ENCODE measurements at places on chromosomes 7 and 10.
A peak's percentile ranks its signal among the peaks of the same experiment; 100 is the strongest.

DNA sequence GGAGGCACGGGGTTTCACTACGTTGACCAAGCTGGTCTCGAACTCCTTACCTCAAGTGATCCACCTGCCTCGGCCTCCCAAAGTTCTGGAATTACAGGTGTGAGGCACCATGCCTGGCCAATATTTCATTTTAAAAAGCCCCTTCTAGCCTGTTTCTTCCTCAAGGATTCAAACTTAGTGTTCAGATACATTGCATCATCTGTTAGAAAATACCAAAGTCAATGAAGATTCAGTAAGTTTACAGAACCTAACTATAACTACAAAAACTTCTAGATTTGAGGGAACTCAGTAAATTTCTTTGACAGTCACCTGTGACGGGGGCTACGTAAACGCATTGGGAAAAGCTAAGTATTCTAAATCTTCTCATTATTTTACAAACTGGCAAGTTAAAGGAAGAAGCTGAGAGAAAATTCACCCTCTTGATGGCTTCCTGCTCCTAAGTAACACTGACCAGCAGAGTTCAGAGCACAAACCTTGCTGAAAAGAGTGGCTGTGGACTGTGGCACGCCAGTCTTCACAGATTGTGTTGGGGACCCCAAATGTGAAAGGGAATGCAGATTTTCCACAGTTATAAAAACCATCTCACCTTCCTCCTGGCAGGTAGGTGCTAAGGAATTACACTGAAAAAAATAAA lies 162.2 kb downstream of the PKD1L1 start:
- no peak overlapping the region for H3K4me3 ChIP-seq
- H3K27ac ChIP-seq = no peak overlapping the region
- H3K27me3 ChIP-seq = peaks cover 1% of the 10 kb centered on the region
- H3K36me3 ChIP-seq = no peaks in the 10 kb centered on the region
- DNase-seq = no peak
- H3K4me1 ChIP-seq = no peaks in the 10 kb centered on the region

DNA sequence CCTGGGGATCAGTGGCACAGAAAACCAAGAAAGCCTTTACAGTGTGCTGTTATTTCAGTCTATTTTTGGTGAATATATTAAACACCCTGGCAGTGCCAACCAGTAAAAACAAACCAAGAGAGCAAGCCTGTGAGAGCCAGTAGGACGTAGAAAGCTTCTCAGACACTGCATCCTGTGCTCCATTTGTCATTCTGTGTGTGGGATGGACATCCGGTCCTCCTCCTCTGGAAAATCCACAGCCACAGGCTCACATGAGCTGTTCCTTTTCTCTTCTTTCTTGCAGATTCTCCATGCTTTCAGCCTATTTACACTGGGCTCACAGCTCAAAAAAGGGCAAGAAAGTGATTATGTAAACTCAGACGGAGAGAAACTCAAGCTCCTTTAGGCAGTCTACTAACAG lies 119.7 kb upstream of the YAE1 start:
- H3K4me1 ChIP-seq = no peaks in the 10 kb centered on the region
- DNase-seq = no peak
- peaks cover 13% of the 10 kb centered on the region for H3K27me3 ChIP-seq
- H3K4me3 ChIP-seq = no peak overlapping the region
- H3K27ac ChIP-seq = no peak overlapping the region
- no peaks in the 10 kb centered on the region for H3K36me3 ChIP-seq

DNA sequence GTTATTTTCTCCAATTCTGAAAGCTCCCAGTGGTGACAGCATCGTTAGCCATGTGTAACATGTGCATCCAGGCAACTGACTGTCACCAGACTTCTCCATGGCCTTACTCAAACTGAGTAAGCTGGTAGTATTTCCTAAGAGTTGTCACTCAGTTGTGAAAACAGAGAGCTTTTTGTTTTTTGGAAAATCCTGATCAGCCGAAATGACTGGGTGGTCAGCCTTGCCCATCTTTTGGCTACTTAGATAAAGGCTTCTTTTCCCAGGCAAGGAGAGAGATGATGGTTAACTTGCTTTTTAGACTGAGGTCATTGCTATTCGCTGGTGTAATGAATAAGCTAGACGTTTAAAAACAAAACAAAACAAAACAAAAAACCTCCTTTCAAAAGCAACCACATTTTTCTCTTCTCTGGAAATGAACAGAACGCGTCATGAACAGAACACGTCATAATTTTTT lies 159.5 kb upstream of the KLF14 start:
- peaks cover 48% of the 10 kb centered on the region for H3K4me1 ChIP-seq
- peaks cover 3% of the 10 kb centered on the region for H3K36me3 ChIP-seq
- H3K27me3 ChIP-seq = no peaks in the 10 kb centered on the region
- no peak for DNase-seq

DNA sequence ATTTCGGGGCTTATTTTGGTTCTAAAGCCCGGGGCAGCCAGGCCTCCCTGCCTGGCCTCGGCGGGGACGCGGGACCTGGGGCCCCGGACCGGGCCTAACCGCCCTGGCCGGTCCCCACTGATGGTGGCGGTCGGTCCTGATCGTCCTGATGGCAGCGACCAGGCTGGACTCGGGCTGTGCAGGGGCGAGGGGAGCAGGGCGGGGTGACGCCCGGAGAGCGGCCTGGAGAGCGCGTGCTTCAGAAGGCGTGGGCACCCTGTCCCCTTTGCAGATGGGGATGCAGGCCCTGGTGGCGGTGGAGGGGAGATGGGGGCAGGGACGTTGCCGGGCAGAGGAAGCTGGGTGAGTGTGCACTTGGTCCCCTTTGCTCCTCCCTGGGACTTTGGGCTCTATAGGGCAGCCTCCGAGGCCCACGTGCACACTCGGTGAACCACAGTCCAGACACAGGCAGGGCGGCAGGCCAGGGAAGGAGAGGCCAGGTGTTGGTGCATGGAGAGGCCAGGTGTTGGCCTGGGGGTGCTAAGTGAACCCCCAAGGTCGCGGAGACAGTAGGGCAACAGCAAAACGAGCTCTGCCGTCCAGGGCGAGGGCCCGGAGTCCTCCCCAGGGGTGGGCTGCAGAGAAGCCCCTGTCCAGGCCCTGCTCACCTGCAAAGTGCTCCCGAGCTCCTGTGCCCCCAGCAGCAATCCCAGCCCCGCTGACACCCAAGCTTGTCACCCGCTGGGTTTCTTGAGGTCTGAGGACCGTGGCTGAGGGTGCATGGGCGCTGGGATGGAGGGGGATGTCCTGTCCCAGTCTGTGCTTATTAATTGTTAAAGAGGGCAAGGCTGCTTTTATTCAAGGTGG lies 42.4 kb upstream of the FAM20C start:
- H3K4me1 ChIP-seq = peaks cover 10% of the 10 kb centered on the region
- no peaks in the 10 kb centered on the region for H3K27me3 ChIP-seq
- peaks cover 4% of the 10 kb centered on the region for H3K36me3 ChIP-seq
- DNase-seq = peak; percentile 26
- peak overlapping the region; percentile 93 for H3K4me3 ChIP-seq

- H3K27me3 ChIP-seq = no peaks in the 10 kb centered on the region
- no peak overlapping the region for H3K4me3 ChIP-seq
- no peak overlapping the region for H3K27ac ChIP-seq
- no peak for DNase-seq
- H3K4me1 ChIP-seq = no peaks in the 10 kb centered on the region
Observed at GRCh38 chr10:74624501-74624900, 201.9 kb upstream of the KAT6B start.

- DNase-seq = no peak
- no peaks in the 10 kb centered on the region for H3K36me3 ChIP-seq
- no peak overlapping the region for H3K27ac ChIP-seq
- no peak overlapping the region for H3K4me3 ChIP-seq
Observed at GRCh38 chr7:158020706-158021095, 566.9 kb downstream of the PTPRN2 start.

DNA sequence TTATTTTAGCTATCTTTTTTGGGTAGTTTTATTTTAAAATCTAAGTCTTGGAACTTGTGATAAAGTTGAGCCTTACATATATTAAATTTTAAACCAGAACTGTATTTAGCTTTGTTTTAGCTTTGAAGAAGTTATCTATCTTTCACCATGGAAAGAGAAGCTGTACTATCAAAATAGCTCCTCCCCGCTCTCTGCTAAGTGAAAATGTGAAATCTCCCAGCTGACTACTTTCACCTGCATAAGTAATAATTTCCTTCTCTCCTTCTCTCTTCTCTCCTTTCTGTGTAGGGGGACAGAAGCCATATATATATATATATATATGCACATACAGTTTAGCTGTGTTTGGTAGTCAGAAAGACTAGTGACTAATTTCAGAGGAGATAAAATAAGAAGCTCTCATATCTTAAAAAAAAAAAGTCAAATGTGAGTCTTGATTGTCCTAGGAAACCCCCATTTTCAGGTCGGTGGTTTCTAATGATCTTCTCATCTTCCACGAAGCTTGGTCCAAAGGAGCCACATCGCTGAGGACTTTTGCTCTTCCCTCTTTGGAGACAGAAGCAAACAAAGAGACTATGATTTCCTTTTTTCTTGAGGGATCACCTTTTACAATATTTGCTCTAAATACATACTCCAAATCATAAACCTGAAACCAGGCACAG lies 30.6 kb upstream of the GDI2 start:
- H3K4me1 ChIP-seq = peaks cover 1% of the 10 kb centered on the region
- no peak overlapping the region for H3K4me3 ChIP-seq
- no peaks in the 10 kb centered on the region for H3K36me3 ChIP-seq
- no peak for DNase-seq
- no peak overlapping the region for H3K27ac ChIP-seq

DNA sequence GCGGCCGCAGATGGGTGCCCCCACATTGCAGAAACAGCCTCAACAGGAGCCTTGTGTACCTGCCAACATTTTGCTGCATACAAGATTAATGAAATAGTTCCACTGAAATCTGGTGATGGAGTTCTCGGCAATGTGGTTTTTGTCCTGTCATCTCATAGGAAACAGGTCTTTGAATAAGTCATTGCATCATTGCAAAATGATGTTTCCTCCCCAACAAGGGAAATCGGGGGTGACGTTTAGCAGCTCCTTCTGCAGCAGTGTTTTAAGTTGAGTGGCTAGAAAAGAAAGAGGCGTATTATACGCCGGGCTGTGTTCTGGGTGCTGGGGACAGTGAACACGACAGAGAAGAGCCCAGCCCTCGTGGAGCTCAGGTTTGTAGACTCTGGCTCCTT lies 177.0 kb downstream of the PRKAG2 start:
- DNase-seq = no peak
- H3K27ac ChIP-seq = no peak overlapping the region
- H3K27me3 ChIP-seq = no peaks in the 10 kb centered on the region
- no peak overlapping the region for H3K4me3 ChIP-seq
- H3K4me1 ChIP-seq = peaks cover 36% of the 10 kb centered on the region
- H3K36me3 ChIP-seq = no peaks in the 10 kb centered on the region

GRCh38 chr10:34709637-34710390 lies 105.3 kb downstream of the PARD3 start:
- no peak overlapping the region for H3K4me3 ChIP-seq
- peaks cover 7% of the 10 kb centered on the region for H3K4me1 ChIP-seq
- no peak overlapping the region for H3K27ac ChIP-seq

GRCh38 chr7:149714910-149715471 lies 58.4 kb downstream of the ZNF467 start:
- peak; percentile 54 for DNase-seq
- peak overlapping the region; percentile 82 for H3K4me3 ChIP-seq
- H3K27me3 ChIP-seq = no peaks in the 10 kb centered on the region
- H3K4me1 ChIP-seq = peaks cover 20% of the 10 kb centered on the region
- H3K27ac ChIP-seq = peak overlapping the region; percentile 87
- peaks cover 13% of the 10 kb centered on the region for H3K36me3 ChIP-seq

Data from naive thymus-derived CD8-positive, alpha-beta T cell (primary cell).